Pulmonary artery endothelial cell (primary cell): ENCODE measurements at places on chromosomes 5 and 9. TPM values are rescaled to one million over a fixed set of nuclear protein-coding genes. Genes with fewer than 3 reads are reported as not detected.

The SLC45A2 gene
- total RNA-seq: 0.13 TPM in 1 of 2 replicates, not detected in the other

The FBLL1 gene
- 0.39 and 0.86 TPM in 2 replicates for total RNA-seq

The ENC1 gene
- 71.5 and 101 TPM in 2 replicates for total RNA-seq

The F2RL2 gene
- total RNA-seq: 0.66 and 1.8 TPM in 2 replicates

The SHOC1 gene
- total RNA-seq: not detected in 2 replicates

The SLC6A19 gene
- not detected in 2 replicates for total RNA-seq

The CYSRT1 gene
- 0.11 and 0.46 TPM in 2 replicates for total RNA-seq

The SPATA31C1 gene
- not detected in 2 replicates for total RNA-seq

The MARVELD2 gene
- total RNA-seq: 4.7 and 9.2 TPM in 2 replicates

The ANKRD18B gene
- 3.9 and 4.7 TPM in 2 replicates for total RNA-seq

The PCDHGB2 gene
- total RNA-seq: 1.3 TPM in 2 replicates

The AGXT2 gene
- not detected in 2 replicates for total RNA-seq

The COL27A1 gene
- 4.4 and 8.2 TPM in 2 replicates for total RNA-seq

The PDE8B gene
- not detected in 2 replicates for total RNA-seq

The FPGS gene
- total RNA-seq: 71.4 and 104 TPM in 2 replicates

The LAMC3 gene
- 0.07 TPM in 1 of 2 replicates, not detected in the other for total RNA-seq

The ANKRD31 gene
- total RNA-seq: not detected in 2 replicates

The UBTD2 gene
- 22.2 and 30.0 TPM in 2 replicates for total RNA-seq

The SLC25A2 gene
- 0.13 and 0.32 TPM in 2 replicates for total RNA-seq

The TAF11L5 gene
- not detected in 2 replicates for total RNA-seq

The ZNF366 gene
- 0.39 and 0.46 TPM in 2 replicates for total RNA-seq

The LCN6 gene
- not detected in 2 replicates for total RNA-seq

The TPPP gene
- total RNA-seq: 0.18 and 0.20 TPM in 2 replicates

The SPATA31A1 gene
- not detected in 2 replicates for total RNA-seq

The DNAJC18 gene
- 5.9 and 7.6 TPM in 2 replicates for total RNA-seq

The SYNPO gene
- total RNA-seq: 11.7 and 18.5 TPM in 2 replicates

The MEF2C gene
- 33.2 and 34.3 TPM in 2 replicates for total RNA-seq

The DAPK1 gene
- total RNA-seq: 43.2 and 66.5 TPM in 2 replicates

The TMOD1 gene
- total RNA-seq: 0.26 and 1.5 TPM in 2 replicates

The FRMPD1 gene
- total RNA-seq: not detected in 2 replicates

The FUT7 gene
- not detected in 2 replicates for total RNA-seq

The PRLR gene
- total RNA-seq: not detected in 2 replicates

The CAVIN4 gene
- total RNA-seq: 1.1 and 1.4 TPM in 2 replicates
